Lower leg skin (tissue), 4 donors: ENCODE measurements at places on chromosomes 2 and 18. TPM values are rescaled to one million over a fixed set of nuclear protein-coding genes. Genes with fewer than 3 reads are reported as not detected.

CRYGB gene
- total RNA-seq = not detected

MC2R gene
- total RNA-seq = not detected

- DNase-seq = peak; percentile 35
Observed at GRCh38 chr2:70964596-70965386, 13.6 kb upstream of the ANKRD53 start.

DNA sequence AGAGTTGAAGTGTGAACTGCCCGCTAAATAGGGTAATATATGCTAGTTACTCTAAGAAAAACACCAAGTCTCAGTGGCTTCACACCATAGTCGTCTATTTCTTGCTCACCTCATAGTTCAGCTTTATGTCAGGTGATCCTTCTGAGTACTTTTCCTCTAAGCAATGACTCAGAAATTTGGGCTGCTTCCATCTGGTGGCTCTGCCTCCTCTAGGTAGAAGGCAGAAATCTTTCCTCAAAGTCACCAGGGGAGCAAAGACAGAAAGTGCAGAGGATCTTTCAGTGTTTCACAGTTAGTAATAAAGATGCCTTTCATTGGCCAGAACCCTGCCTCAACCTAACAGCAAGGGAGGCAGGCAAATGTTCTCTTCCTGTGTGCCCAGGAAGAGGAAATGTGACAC is 17.3 kb downstream of the CDH20 start:
- no peak for DNase-seq

GRCh38 chr2:55530539-55531081 is 11.1 kb downstream of the CFAP36 start:
- no peak for DNase-seq

- DNase-seq = no peak
Observed at GRCh38 chr2:221337957-221338685, 234.0 kb downstream of the EPHA4 start.

- no peak for DNase-seq
Observed at GRCh38 chr2:107936433-107937359, 49.6 kb upstream of the SLC5A7 start.

DNA sequence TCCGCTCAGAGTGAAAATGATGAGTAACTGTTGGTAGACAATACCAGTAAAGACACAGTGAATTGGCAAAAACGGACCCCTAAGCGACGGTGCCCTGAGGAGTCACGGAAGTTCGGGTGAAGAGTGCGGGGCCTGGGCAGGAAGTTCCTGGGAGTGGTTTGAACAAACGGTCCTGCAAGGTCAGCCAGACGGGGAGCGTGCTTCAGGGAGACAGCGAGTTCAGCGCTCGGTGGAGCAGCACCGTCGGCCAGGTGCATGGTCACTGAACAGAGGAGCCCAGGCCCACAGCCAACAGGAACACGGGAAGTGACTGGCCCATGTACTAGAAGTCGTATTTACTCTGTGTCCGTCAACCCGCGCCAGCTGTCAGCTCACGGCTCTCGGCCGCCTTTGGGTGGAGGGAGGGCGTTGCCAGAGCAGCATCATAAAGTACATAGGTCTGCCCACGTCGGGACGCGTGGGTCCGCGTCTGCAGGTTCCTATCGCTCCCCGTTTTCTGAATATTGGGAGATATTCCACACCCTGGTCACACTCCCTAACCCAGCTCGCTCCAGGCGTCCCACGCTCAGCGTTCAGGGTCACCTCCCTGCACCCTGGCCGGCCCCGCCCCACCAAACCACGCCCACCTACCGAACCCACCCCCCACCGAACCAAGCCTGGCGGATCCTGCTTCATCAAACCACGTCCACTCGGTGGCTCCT is 75.6 kb upstream of the UXS1 start:
- DNase-seq = peak; percentile 28

GRCh38 chr2:184727813-184728212 is 129.5 kb downstream of the ZNF804A start:
- no peak for DNase-seq

DNA sequence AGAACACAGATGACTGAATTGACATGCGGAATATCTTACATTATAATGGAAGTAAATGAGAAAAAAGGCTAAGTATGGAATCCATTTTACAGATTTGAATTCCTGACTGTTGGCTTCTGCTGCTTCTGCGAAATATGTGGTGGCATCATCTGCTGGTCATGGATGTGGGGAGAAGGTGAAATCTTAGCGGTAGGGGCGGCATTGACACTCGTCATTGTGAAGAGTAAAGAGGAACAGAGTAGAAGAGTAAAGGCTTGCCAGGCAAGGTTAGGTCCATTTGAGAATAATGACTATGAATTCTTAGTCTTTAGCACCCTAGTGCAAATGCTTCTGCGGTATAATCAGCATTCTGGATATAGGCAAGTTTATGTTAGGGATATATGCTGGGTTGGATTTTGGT is 32.4 kb downstream of the ACTR3 start:
- DNase-seq = no peak

DNA sequence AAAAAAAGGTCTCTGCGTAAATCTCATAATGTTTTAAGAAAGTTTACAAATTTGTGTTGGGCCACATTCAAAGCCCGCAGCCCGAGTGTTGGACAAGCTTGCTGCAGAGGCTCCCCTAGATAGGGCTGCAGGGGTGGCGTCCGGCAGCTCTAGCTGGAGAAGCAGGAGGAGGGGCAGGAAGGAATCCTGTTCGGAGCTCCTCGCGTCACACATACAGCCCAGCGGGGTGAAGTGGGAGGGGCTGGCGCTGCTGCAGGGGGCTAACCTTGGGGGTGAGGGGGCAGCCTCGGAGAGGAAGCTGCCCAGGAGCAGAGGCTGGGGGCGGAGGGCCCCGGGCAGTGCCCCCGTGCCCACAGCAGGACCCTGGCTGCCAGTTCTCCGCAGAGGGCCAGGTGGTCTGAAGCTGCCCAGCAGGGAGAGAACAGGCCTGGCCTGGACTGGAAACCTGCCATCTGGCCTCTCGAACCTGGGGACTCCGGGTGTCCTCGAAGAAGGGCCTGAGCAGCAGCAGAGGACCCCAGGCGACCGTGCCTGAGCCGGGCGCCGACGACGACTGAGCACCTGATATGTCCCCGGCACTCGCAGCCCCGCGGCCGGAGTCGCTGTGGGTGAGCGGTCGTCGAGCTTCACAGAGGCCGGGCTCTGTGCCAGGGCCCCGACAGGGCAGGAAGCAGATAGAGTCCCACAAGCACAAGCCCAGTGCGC is 2.6 kb upstream of the GPR35 start:
- DNase-seq = peak; percentile 87

DNA sequence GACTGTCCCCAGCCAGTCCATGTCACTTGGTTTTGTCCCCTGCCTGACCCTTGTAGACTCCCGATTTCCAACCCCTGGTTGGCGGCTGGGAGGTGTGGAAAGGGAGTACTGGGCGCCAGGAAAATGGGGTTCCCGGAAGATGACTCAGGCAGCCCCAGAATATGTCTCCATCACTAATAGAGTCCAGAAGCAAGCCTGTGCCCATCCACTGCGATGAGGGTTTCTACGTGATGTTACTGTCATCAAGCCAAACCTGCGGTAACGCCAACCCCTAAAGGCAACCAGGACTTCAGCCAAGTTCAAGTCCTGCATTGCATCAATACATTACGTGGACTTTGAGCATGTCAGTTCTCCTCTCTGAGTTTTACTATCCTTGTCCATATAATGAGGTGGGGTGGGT is 62.0 kb upstream of the TAF1B start:
- no peak for DNase-seq

GRCh38 chr2:32009516-32010256 is 1.1 kb downstream of the MEMO1 start:
- DNase-seq = peak; percentile 86

GRCh38 chr2:118557791-118558190 is 289.7 kb downstream of the EN1 start:
- DNase-seq = no peak

DNA sequence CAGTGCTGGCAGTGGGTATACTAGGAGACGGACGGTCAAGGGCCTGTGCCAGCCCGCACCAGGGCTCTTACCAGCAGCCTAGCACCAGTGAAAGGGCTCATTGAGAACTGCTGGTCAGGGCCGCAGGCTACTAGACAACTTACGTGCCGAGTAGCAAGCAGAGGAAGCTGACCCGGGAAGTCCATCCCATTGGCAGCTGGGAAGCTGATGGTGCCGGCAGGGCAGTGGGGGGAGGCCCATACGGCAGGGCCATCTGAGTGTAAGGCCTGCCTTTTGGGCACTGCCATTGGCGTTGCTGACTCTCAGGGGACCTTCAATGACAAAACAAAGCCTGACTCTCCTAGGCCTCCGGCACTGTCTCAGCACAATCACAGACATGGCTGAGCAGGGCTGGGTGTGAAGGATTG is 20.6 kb downstream of the EFR3B start:
- DNase-seq = no peak

DNA sequence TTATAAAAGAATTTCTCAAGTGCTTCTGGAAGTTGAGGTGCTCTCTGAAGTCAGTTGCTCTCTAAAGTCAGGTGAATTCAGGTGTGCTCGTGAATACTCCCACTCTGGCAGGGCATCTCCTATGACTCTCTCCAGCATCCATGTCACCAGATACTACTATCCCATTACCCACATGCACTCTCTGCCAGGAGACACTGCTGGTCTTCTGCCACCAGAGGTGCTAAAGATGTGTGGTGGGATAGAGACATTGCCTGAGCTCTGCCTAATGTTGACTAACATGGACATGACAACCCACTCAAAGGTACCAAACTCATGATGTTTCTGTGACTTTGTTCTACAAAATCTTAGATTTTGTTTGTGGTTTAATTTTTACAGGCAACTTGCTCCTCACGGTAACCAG is 106.4 kb upstream of the HNRNPA3 start:
- no peak for DNase-seq

- DNase-seq = no peak
Observed at GRCh38 chr2:70089220-70089982, 2.1 kb downstream of the PCBP1 start.

DNA sequence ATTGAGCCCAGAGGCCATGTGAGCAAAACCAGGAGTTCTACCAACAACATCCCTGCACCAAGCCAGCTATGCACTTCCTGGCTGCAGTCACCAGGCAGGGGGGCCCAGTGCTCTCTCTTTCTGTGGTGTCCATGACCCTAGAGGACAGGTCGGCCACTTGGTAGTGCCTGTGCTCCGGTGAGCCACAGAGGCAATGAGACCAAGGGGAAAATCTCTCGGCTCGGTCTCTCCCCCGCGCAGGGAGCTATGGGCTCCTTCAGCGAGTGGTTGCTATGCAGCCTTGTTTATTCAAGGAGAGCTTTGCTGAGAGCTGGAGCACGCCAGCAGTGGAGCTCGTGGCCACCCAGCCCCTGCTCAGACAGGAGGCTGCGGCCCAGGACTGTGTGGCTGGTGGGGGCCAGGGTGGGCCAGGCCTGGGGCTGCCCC is at the start of gene TOGARAM2:
TOGARAM2 (plus strand) TSS at position 283 of the 426 bp plus-strand sequence. CDS start 13,537 bp downstream, outside the sequence.
- no peak for DNase-seq
